ENCODE measurements at places on chromosomes 5 and 9.

DNA sequence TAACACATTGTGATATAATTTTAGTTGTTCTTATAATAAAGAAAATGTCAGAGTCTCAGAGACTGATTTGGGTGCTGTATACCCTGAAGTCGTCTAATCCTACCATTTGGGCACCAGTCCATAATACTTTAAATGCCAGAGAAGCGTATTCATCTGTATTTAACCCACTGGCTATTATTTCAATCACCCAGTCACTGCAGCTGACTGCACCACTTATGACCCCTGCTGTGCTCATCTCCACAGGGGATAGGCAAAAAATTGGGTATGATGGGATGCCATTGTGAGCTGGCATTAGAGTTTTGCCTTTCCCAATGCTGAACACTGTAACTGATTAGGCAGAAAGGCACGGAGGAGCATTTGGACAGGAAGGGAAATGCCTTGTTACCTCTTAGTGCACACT is 599.7 kb downstream of the CAAP1 start:
- DNase-seq: no peak
- no peak overlapping the region for H3K4me3 ChIP-seq
- H3K27me3 ChIP-seq: no peaks in the 10 kb centered on the region
- H3K36me3 ChIP-seq: no peaks in the 10 kb centered on the region
- H3K4me1 ChIP-seq: no peaks in the 10 kb centered on the region
- no peak overlapping the region for H3K27ac ChIP-seq

GRCh38 chr5:5629607-5629978 is 207.1 kb downstream of the ICE1 start:
- H3K27me3 ChIP-seq: no peaks in the 10 kb centered on the region
- no peak for DNase-seq
- H3K4me1 ChIP-seq: no peaks in the 10 kb centered on the region
- no peak overlapping the region for H3K4me3 ChIP-seq
- no peak overlapping the region for H3K27ac ChIP-seq

GRCh38 chr5:98769959-98770208 is 3.6 kb upstream of the RGMB start:
- H3K27me3 ChIP-seq: peaks cover 5% of the 10 kb centered on the region
- peaks cover 29% of the 10 kb centered on the region for H3K4me1 ChIP-seq

DNA sequence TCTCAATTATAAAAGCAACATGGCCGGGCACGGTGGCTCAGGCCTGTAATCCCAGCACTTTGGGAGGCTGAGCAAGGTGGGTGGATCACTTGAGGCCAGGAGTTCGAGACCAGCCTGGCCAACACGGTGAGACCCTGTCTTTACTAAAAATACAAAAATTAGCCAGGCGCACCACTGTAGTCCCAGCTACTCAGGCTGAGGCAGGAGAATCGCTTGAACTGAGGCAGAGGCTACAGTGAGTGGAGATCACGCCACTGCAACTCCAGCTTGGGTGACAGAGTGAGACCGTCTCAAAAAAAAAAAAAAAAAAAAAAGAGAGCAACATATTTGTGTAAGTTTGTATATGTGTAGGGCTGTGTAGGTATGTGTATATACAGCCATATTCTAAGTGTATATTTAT is 7.5 kb downstream of the RPS6 start:
- no peaks in the 10 kb centered on the region for H3K27me3 ChIP-seq
- no peak overlapping the region for H3K27ac ChIP-seq
- DNase-seq: no peak
- no peak overlapping the region for H3K4me3 ChIP-seq
- H3K36me3 ChIP-seq: peaks cover 45% of the 10 kb centered on the region
- peaks cover under 1% of the 10 kb centered on the region for H3K4me1 ChIP-seq

- no peaks in the 10 kb centered on the region for H3K36me3 ChIP-seq
- no peaks in the 10 kb centered on the region for H3K27me3 ChIP-seq
- H3K4me1 ChIP-seq: no peaks in the 10 kb centered on the region
- no peak overlapping the region for H3K27ac ChIP-seq
- H3K4me3 ChIP-seq: no peak overlapping the region
- no peak for DNase-seq
These were observed 309.7 kb downstream of the ARHGEF28 start for GRCh38 chr5:73935719-73936118.

DNA sequence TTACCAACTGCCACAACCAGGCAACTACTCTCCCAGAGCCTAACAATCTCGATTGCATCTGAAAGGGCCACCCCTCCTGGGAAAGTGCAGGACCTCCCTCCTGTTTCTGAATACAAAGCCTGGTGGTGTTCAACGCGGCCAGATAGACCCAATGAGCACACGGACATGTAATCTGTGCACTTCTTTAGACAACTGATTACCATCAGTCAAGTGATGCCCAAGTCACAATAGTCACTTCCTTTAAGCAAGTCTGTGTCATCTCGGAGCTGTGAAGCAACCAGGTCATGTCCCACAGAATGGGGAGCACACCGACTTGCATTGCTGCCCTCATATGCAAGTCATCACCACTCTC is 739 bp downstream of the C9orf72 start:
- H3K27me3 ChIP-seq: no peaks in the 10 kb centered on the region
- H3K36me3 ChIP-seq: no peaks in the 10 kb centered on the region
- H3K4me1 ChIP-seq: no peaks in the 10 kb centered on the region
- DNase-seq: peak; percentile 50
- peak overlapping the region; percentile 63 for H3K4me3 ChIP-seq

- no peaks in the 10 kb centered on the region for H3K36me3 ChIP-seq
- no peak for DNase-seq
- no peaks in the 10 kb centered on the region for H3K4me1 ChIP-seq
- H3K27ac ChIP-seq: no peak overlapping the region
- H3K27me3 ChIP-seq: no peaks in the 10 kb centered on the region
These were observed 866.5 kb upstream of the DMAC1 start for GRCh38 chr9:8666060-8666459.

DNA sequence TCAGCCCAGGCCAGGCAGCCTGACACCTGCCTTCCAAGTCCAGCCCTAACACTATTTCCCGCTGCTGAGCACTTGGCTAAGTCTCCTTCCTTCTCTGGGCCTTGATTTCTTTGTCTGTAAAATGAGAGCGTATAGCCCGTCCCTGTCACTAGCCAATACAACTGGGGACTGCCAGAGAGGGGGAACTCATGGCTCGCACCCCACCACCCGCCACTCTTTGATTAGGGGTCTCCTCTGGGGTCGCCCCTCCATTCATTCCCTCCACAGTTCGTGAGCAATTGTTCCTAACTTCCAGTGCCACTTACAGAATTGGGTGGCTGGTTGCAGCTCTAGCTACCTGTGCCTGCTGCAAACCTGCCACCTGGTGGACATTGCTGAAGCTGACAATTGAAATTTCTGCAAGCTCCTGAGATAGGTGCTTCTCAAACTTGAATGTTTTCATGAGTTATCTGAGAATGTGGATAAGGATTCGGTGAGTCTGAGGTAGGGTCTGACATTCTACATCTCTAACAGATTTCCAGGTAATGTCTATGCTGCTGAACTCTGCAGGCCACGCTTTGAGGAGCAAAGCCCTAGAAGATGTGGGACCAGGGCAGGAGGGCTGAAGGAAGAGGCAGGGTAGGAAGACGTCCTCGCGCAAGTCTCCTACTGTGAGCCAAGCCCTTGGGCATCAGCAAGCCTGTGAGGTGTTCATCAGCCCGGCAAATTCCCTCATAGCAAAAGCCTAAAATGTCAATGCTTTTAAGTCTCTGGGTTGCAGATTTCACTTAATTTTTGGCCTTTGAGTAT is 13.3 kb upstream of the RECK start:
- no peak overlapping the region for H3K27ac ChIP-seq
- H3K27me3 ChIP-seq: no peaks in the 10 kb centered on the region
- DNase-seq: peak; percentile 27
- H3K36me3 ChIP-seq: no peaks in the 10 kb centered on the region

DNA sequence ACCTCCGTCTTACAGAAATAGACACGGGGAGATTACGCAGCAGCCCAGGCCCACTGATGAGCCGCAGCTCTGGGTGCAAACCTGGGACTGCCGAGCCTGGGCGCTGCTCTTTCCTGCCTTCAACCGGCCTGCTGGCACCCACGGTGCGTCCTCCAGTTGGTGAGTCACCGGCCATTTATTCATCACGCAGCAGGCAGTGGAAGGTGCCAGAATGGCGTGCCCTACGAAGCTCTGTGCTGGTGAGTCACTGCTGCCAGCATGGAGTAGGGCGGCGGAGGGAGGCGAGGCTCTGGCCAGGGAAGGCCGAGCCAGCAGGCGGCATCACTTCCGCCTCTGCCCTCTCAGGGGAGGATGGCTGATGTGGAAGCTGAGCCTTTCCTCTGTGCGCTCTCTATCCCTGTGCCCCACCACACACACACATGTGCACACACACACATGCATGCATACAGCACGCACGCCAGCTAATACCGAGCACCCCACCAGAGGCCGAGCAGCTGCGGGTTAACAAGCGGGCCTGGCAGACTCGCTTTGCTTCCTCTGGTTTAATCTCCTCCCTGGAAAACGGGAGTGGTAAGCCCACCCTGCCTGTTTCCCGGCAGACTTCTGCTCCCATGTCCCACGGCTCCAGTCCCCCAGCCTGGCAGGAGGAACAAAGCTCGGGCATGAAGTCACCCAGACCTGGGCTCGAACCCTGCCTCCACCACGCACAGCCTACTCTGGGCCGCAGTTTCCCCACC is 39.2 kb downstream of the OLFM1 start:
- H3K4me3 ChIP-seq: no peak overlapping the region
- H3K36me3 ChIP-seq: no peaks in the 10 kb centered on the region
- no peak overlapping the region for H3K27ac ChIP-seq
- no peak for DNase-seq
- no peaks in the 10 kb centered on the region for H3K4me1 ChIP-seq

DNA sequence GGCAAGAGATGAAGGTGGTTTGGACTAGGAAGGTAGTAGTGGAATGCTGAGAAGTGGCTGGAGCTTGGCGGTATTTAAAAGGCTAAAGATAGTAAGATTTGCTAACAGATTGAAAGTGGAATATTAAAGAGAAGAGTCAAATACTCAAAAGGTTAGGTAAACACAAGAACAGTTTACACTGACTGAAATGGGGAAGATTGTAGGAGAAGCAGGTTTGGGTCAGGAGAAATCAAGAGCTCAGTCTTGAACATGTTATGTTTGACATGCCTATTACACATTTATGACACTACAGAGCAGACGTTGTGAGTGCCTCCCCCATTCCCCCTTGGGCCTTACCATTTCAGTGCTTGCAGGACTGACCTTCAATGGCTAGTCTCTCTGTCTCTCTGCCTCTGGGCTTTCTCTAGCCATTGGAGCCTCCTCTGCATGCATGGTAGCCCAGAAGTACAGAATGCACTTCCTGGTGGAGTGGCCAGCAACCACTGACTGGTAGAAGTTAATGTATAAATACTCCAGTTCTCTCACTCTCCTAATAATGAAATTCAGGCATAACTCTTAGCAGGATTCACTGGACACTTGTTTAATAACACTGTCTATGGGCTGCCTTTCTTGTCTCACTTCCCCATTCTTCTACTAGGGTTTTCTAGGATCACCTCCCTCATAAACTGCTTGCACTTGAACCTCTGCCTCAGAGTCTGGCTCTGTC is 56.8 kb downstream of the HMGCS1 start:
- H3K27ac ChIP-seq: no peak overlapping the region
- H3K36me3 ChIP-seq: no peaks in the 10 kb centered on the region
- no peak overlapping the region for H3K4me3 ChIP-seq
- DNase-seq: no peak
- no peaks in the 10 kb centered on the region for H3K27me3 ChIP-seq
- H3K4me1 ChIP-seq: no peaks in the 10 kb centered on the region

DNA sequence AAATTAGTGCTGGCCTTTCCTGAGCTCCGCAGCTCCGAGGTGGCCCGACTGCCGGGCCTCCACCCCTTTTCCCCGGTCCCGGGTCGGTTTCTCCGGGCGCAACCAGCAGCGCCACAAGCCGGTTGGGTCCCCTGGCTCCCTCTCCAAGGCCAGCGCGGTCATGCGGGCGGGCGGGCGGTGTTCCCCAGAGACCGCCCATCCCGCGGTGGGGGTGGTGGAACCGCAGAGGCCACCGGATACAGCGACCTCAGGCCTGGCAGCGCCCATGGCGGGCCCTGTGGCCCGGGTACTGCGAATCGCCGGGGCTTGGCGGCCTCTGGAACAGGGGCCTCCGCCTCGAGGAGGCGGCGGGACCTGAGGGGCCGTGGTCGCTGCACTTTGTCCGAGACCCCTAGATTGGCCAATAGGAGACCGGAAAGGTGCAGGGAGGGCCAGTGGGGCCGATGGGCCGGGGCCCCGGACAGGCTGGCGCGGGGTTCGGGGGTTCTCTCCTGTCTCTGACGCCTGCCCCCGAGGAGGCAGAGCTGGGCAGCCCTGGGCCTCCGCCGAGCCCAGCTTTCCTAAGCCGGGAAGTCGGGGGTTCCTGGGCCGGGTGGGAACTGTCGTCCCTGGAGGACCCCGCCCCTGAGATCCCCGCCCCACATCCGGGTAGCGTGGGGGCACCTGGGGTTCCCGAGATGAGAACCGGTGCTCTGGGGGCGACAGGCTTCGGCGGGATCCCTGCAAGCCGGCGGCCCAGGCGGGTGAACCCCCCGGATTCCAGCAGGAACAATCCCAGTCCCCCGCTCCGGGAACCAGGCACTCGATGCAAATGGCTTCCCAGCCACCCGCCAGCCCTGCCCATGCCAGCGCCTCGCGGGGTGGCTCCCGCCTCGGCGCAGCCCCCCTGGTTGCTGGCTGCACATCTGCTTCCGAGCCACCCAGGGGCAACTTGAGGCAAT is 293.9 kb downstream of the ZSWIM6 start:
- peaks cover 7% of the 10 kb centered on the region for H3K4me1 ChIP-seq
- no peak overlapping the region for H3K27ac ChIP-seq
- H3K36me3 ChIP-seq: no peaks in the 10 kb centered on the region
- H3K4me3 ChIP-seq: peak overlapping the region; percentile 46
- no peak for DNase-seq
- peaks cover 20% of the 10 kb centered on the region for H3K27me3 ChIP-seq

DNA sequence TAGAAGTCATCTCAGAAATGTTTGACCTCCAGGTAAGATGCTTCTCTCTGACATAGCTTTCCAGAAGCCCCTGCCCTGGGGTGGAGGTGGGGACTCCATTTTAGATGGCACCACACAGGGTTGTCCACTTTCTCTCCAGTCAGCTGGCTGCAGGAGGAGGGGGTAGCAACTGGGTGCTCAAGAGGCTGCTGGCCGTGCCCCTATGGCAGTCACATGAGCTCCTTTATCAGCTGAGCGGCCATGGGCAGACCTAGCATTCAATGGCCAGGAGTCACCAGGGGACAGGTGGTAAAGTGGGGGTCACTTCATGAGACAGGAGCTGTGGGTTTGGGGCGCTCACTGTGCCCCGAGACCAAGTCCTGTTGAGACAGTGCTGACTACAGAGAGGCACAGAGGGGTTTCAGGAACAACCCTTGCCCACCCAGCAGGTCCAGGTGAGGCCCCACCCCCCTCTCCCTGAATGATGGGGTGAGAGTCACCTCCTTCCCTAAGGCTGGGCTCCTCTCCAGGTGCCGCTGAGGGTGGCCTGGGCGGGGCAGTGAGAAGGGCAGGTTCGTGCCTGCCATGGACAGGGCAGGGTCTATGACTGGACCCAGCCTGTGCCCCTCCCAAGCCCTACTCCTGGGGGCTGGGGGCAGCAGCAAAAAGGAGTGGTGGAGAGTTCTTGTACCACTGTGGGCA is 642 bp downstream of the CSF2 start:
- no peak overlapping the region for H3K4me3 ChIP-seq
- no peaks in the 10 kb centered on the region for H3K27me3 ChIP-seq
- no peak for DNase-seq
- peaks cover 24% of the 10 kb centered on the region for H3K4me1 ChIP-seq

Data from effector memory CD4-positive, alpha-beta T cell (primary cell).